Activated CD8-positive, alpha-beta T cell treated with anti-CD3 and anti-CD28 coated beads, Interleukin-2, amount 10 ng/mL, durations not matched to agents 7 days and 5 days (primary cell): ENCODE measurements at places on chromosomes 3 and 15. TPM values are rescaled to one million over a fixed set of nuclear protein-coding genes. Genes with fewer than 3 reads are reported as not detected.

PCYT1A gene
- 57.3 TPM for total RNA-seq

DLEC1 gene
- total RNA-seq: 0.60 TPM

ALG3 gene
- total RNA-seq: 43.8 TPM

SLC22A14 gene
- total RNA-seq: not detected

CCDC39 gene
- not detected for total RNA-seq

SLTM gene
- total RNA-seq: 122 TPM

SAMD7 gene
- not detected for total RNA-seq

FBXL22 gene
- total RNA-seq: 1.4 TPM

SLC28A2 gene
- not detected for total RNA-seq

UTS2B gene
- not detected for total RNA-seq

CPEB1 gene
- 0.18 TPM for total RNA-seq

REC114 gene
- not detected for total RNA-seq

NPAP1 gene
- not detected for total RNA-seq
